ENCODE measurements at places on chromosomes 2 and 18.
A peak's percentile ranks its signal among the peaks of the same experiment; 100 is the strongest.

GRCh38 chr18:24704946-24705630, 244.7 kb downstream of the HRH4 start:
- no peak for DNase-seq

DNA sequence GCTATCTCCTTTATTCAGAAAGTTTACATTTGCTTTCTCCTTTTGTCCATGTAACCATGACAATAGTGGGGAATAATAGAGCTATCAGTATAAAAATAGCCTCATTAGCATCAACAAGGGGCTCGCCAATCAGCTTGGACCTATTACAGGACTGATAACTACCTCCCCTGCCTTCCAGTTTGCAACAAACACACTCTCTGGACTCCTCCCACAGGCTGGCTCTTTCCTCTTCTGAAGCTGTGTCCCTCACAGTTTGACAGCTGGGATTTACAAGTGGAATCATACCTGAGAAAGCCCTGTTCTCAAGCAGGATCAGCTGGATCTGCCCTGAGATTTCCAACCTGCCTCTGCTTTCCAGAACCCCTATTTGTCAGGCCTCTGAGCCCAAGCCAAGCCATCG, 162.5 kb downstream of the GRB14 start:
- no peak for DNase-seq

DNA sequence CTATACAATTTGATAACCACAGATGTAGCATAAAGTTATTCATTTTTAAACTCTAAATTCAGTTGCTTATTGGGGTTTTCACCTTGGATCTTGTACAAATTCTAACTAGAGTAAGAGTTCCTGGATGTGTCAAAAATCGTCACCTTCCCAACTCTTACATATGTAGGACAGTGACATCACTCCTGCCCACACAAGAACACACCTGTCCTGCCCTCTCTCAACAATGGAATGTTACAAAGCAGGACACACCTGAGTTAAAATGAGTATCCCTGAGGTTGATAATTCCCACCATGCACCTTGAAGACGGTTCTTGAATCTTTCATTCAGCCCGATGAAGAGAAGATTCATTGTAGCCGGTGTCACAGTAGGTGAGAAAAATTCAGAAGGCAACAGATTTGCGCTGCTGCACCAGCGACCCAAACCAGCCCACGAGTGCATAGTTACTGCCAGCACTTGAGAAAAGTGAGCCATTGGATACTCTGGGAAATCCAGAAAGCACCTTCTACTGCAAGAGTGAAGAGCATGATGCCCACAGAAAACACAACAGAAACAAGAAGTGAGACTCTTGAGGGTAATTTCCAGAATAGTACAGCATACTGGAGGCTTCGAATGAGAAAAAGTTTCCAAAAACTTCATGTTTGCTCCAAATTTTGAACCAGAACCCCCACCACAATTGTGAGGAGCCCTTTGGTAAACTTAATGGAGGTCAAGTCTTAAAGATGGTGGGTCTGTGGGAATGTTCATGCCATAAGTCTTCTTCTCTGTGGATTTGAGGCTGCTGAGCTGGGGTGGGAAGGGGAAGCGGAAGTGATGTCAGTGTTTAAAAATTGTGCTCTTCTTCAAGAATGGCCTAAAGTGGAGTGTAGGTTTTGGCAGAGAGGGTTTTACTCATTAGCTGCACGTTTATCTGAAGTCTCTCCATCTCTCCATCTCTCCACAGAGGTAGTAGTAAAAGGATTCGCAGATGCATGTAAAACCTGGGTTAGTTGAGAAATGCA, 34.7 kb upstream of the ADAM23 start:
- DNase-seq: no peak

DNA sequence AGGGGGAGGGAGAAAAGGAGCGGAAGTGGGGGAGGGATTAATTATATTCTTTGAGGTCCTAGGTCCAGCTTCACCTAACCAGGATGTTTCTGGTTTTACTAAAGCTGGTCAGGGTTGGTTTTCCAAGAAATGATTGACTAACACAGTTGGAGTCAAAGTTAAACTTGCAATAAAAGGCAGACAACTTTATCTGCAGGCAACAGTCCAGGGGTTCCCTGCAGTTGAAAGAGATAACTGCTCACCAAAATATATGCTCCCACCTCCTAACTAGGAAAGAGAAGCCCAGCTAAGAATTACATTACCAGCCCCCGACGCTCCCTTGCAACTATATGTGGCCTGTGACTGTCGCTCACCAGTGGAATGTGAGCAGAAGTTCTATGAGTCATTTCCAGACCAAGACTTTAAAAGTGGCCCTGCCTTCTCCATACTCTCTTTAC, 140.0 kb upstream of the PKDCC start:
- peak; percentile 12 for DNase-seq

GRCh38 chr2:105179469-105180372, 61.8 kb upstream of the GPR45 start:
- DNase-seq: peak; percentile 78

- DNase-seq: no peak
These were observed 74.8 kb downstream of the COA5 start for GRCh38 chr2:98533547-98533946.

DNA sequence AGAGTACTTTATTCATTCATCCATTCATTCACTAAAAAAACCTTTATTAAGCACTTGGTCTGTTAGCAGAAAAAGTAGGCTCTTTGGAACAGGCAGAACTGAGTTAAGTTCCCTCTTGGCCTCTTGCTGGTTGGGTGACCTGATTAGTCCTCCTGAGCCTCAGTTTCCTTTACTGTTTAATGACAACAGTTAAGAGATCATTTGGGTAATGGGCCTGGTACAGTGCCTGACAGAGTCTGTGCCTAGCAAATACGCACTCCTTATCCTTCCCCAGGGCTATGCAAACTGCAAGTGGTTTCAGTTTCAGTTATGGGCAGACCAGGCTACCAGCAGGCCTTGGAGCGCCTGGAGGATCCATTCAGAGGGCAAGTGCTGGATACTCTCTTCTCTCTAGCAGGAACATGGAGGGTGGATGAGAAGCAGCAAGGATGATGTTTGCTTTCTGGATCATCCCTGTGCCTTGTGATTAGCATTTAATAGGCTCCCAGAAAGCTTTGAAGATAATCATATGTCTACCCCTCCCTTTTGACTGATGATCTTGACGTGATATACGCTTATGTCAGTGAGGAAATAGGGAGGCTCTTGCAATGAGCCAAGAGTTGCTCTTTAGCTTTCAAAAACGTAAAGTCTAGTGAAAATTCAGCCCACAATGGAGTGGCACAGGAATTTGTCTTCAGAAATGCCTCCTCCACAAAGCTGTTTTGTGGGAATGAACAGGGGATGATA, 12.4 kb upstream of the TAF1B start:
- peak; percentile 11 for DNase-seq

GRCh38 chr18:36403896-36404820, 106.6 kb downstream of the FHOD3 start:
- DNase-seq: no peak

DNA sequence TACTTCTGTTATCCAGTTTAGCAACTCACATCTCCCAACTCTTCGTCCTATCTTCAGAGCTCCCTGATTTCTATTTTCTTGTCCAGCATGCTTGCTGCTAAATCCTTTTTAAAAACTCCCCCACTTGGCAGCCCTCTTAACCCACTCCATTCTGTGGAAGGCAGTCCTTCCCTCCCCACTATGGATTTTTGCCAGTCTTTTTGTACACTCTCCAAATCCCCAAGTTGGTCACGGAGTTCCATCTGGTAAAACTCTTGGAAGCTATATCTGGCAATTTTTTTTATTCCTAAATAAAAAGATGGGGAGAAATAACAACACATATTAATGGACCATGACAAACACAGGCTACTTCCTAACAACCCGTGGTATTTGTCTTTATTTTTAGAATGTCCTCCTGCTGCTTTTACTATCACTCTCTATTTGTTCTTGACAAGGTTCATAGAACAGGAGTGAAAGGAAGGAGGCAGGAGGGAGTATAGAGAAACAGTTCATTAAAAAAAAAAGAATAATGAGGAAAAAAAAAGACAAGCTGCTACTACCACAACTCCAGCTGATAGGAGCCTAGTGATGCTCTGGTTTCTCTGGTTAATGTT, 120.0 kb upstream of the THSD7B start:
- DNase-seq: no peak

DNA sequence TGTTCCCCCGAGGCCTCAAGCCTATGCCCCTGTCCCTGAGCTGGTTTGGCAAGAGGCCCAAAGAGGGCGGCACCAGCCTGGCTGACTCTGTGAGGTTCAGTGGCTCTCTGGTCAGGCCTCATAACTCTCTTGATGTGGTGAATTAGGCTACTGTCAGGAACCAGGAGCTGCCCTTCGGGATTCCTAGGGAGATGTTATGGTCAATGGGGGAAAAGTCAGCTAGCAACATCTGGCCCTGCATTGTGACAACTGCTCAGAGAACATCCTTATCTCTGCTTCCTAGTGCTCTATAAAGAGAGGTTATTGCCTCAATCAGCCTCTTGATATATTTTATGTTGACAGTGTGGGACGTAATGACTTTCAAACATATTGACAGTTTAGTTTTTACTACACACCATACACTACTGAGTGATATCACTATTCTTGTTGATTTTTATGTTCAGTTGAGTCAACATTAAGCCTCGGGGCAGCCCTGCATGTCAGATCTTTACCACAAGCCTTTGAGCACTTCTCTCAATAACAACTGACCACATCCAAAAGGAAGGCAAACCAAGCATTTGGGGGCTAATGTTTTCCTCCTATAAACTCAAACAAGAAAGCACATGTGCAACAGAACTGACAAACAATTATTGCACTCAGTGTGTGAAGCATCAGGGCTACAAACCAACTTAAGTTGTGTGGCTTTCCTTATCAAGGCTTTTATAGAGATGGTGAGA, 448.3 kb upstream of the SLC14A2 start:
- no peak for DNase-seq

DNA sequence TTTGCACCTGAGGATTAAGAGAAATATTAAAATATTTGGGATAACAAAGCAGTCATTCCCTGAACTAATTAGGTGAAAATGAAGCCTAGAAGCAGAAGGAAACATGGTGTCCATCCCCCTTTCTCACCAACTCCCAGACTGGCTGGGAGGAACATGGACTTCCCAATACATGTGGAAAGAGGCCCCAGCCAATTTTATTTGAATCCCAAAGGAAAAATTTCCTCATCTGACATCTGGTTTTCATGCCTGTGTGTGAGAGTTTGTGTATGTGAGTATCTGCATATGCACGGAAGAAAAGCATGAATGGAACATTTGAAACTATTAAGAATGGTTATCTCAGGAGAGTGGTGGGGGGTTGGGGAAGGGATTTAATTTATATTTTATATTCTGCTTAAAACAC, 84.3 kb downstream of the COPS8 start:
- DNase-seq: no peak

GRCh38 chr2:239602290-239603282, 201.8 kb upstream of the HDAC4 start:
- no peak for DNase-seq

DNA sequence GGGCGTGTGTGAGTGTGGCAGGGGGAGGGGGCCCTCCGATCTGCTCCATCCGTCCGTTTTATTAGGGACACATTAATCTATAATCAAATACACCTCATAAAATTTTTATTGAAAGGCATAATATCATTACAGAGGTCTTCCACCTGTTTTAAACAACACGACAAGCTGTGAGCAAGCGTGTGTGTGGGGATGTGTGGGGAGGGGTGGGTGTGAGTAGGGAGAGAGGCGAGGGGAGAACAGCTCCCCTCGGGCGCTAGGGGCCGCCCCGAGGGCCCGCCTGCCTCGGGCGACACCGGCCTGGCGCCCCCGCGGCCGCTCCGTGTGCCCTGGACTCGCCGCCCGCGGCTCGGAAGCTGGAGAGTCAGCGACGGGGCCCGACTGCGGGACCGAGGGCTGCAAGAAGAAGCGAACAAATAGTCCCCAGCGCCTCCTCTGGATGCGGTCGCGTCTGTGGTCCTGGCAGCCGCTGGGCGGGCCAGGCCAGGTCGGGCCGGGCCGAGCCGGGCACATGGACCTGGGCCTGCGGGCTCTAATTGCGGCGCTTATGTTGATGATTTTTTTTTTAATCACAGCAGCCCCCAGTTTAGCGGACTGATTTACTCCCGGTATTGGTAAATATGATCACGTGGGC, 352 bp upstream of the HOXD9 start:
- DNase-seq: no peak

DNA sequence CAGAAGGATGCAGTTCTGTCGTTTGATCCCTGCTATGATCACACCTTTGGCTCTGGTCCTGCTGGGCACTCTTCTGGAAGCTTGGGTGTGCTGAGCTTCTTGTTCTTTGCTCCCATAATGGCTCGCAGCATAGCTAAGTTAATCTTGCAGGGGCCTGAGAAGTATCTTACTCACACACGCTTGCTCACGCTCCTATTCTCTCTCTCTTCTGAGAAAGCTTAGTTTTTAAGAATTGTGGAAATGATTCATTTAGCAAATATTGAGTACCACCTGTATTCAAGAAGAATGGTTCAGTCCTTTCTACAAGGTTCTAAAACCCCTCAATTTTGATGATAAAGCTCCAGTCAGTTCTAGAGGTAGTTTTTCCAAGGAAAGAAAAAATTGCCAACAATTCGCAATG, 40.6 kb downstream of the XRCC5 start:
- DNase-seq: no peak

- DNase-seq: no peak
These were observed 435.4 kb downstream of the BCL11A start for GRCh38 chr2:60118061-60118460.

DNA sequence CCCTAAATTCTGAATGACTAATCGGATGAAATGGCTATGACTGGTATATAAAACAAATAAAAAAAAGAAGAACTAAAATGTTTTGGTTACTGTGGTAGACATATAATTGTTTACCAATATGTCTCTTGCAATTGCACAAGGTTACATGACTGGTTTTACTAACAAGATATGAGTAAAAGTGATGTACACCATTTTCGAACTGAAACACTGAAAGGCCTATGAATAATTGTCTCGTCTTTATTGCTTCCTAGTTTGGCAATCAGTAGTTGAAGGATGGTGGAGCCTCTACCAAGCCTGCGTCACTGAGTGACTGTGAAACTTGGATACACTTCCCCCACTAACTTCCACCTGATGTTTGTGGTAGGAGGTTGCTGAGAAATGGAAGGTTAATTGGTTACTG, 16.5 kb downstream of the CDH19 start:
- no peak for DNase-seq

GRCh38 chr2:121501031-121501430, 29.6 kb upstream of the RNU4ATAC start:
- DNase-seq: no peak

- DNase-seq: no peak
These were observed 193.7 kb downstream of the INO80D start for GRCh38 chr2:205892251-205892655.

GRCh38 chr2:31226266-31226665, 7.7 kb upstream of the EHD3 start:
- no peak for DNase-seq

DNA sequence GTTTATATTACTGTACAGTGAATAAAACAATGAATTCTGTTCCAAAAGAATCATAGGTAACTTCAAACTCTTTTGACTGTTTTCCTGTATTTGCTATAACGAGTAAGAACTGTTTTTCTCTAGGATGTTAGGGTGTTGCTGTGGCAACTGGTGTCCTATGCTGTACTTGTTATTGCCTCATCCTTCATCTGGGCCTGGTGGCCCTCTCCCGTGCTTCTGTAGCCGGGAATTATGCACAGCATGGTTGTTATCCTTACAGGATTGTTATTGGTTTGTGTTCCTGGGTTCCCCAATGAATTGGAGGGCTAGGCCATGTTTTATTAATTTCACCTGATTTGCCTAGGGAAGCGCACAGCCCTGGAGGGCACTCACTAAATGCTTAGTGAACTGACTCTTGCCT, 279.2 kb downstream of the PTPRM start:
- DNase-seq: no peak
